ENCODE measurements at places on chromosomes 11 and 22.

- DNase-seq = no peak
These were observed 93.8 kb downstream of the KCNC1 start for GRCh38 chr11:17828311-17828751.

GRCh38 chr11:61685617-61685967 lies 5.4 kb downstream of the DAGLA start:
- no peak for DNase-seq

DNA sequence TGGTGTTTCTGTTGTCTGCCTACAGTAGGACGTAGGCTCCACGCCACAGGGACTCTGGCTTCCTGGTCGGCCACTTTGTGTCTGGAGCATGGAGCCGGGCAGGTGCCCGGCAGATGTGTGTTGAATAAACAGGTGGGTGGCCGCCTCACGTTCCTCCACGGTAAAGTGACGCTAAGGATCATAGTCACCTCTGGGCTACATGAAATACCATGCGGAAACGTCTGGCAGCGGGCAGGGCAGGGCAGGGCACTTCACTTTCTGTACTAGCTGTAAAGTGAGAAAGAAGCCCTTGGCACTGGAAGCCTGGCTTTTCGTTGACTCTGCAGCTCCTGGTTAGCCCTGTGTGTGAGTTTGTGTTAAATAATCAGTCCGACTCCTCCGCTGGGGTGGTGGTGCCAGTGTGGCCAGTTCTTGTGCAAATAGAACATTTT lies 52.4 kb downstream of the MCM5 start:
- DNase-seq = no peak

- no peak for DNase-seq
These were observed 31.5 kb downstream of the C2CD3 start for GRCh38 chr11:74139151-74139918.

- DNase-seq = no peak
These were observed 483 bp upstream of the ABTB2 start for GRCh38 chr11:34358258-34358727.
